IgD-negative memory B cell (primary cell): ENCODE measurements at places on chromosomes 2 and 18. TPM values are rescaled to one million over a fixed set of nuclear protein-coding genes. Genes with fewer than 3 reads are reported as not detected.

The FAHD2B gene
- polyA plus RNA-seq = 13.6 TPM

The SLC5A7 gene
- not detected for polyA plus RNA-seq

The RGPD3 gene
- polyA plus RNA-seq = 0.06 TPM

The EFR3B gene
- polyA plus RNA-seq = 0.04 TPM

The CNTNAP5 gene
- not detected for polyA plus RNA-seq

The POTEJ gene
- not detected for polyA plus RNA-seq

The FAHD2A gene
- polyA plus RNA-seq = 11.9 TPM
